KBM-7 (cell line): ENCODE measurements at places on chromosomes 11 and 22.

GRCh38 chr11:11082646-11083045, 224.8 kb upstream of the ZBED5 start:
- DNase-seq, result no peak

GRCh38 chr11:75200531-75200930, 40.0 kb upstream of the TPBGL start:
- no peak for DNase-seq

- DNase-seq, result no peak
Measured at GRCh38 chr22:41411021-41411851, 29.5 kb downstream of the TEF start.

GRCh38 chr11:134474070-134474860, 62.2 kb upstream of the B3GAT1 start:
- DNase-seq, result no peak

GRCh38 chr11:114078423-114078822, 18.9 kb downstream of the ZBTB16 start:
- DNase-seq, result no peak

- DNase-seq, result no peak
Measured at GRCh38 chr11:18578975-18579598, 9.4 kb downstream of the UEVLD start.

DNA sequence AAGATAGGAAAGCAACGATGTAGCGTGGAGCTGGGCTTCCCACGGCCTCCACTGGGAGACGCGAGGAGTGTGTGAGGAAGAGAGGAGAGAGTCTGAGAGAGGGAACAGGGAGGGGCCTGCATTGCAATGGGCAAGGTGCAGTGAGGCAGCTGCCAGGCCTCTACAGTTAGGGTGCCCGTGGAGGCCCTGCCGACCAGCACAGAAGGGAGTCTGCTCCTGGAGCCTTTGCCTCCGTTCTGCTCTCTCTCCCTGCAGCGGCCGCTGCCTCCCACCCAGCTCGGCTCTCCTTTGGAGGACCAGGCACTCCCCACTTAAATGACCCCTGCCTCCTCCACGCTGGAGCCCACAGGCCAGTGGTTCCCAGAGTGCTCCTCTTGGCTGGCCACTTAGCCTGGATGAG, 181.7 kb downstream of the EFCAB6 start:
- no peak for DNase-seq

GRCh38 chr11:19589567-19590260, 122.9 kb upstream of the NAV2 start:
- DNase-seq, result no peak

DNA sequence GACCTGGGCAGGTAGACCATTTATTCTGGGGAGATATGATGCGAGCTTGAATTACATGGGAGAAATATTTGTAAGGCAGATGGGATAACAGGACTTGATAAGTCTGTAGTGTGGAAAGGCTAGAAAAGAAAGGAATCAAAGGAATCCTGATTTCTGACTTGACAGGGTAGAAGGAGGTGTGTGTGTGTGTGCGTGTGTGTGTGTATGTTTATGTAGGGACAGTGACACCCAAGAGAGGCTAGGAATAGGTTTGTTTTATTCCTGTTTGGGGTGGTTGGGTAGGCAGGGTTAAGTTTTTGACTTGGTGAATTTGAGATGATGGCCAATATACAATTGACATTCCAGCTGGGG, 390 bp upstream of the HTATIP2 start:
- DNase-seq, result no peak

DNA sequence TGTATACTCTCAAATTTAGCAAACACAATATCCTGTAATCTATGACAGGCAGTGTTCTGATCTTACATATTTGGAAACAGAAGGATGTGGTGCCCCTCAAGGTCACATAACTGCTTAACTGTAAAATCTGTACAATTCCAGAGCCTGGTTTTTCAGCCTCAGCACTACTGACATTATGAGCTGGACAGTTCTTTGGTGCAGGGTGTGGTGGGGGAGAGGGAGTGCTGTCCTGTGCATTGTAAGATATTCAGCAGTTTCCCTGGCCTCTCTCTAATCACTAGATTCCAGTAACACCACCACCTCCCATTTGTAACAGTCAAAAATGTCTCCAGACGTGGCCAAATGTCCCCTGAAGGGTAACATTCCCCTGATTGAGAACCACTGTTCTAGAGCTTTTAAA, 1.8 kb upstream of the OR5B21 start:
- no peak for DNase-seq

GRCh38 chr11:6505577-6506240, 8.6 kb downstream of the DNHD1 start:
- DNase-seq, result peak; percentile 42

DNA sequence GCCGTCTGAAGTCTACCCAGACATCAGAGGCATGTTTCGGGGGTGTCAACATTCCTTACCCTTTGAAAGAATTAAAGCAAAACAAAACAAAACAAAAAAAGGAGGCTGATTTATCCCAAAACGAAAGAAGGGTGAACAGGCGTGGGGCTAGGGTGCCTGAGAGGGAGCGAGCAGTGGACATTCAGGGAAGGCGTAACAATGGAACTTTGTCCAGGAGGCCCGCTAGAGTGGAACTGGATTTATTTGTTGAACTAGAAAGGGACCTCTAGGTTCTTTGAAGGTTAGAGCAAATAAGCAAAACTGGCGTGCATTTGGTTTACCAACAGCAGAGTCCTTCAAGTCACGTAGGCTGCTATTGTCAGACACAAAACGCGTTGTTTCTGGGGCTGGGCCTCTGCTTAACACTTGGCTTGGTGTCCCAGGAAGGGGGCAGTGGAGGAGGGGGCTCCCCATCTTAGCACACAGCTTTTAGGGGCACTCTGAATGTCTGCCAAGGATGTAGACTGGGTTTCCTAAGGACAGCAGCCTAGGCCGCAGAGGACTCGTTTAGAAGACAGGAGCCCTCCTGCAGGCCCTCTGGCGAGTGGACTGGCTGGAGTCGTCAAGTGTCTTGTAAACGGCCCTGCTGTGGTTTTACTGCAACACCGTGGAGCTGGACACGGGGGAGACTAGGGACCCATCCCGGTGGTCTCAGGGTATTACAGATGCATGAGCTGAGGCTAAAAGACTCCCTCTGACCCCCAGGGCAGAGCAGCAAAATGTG, 203.7 kb upstream of the SORL1-AS1 start:
- no peak for DNase-seq

DNA sequence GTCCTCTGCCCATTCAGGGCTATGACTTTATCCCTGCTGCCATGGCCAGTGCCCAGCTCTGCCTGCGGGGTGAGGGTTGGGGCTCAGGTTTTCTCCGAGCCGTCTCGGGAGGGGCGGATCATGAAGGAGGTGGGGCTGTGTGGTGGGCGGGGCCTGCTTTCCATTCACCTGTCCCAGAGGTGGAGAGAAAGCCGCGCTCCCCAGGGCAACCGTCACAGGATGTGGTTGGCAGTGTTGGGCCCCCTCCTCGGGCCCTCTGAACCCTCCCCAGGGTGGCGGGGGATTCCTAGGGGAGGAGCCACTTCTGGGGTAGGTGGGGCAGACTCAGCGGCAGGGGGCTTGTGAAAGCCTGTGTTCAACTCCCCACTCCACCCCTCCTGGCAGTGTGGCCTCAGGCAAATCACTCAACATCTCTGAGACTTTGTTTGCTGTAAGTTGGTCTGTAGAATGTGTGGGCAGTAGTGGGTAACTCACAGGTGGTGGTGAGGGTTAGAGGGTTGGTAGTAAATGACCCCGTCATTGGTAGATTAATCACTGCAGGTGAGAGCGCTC, 50.3 kb downstream of the CD6 start:
- DNase-seq, result no peak

GRCh38 chr11:68839911-68840641, 1.6 kb downstream of the CPT1A start:
- DNase-seq, result peak; percentile 72

DNA sequence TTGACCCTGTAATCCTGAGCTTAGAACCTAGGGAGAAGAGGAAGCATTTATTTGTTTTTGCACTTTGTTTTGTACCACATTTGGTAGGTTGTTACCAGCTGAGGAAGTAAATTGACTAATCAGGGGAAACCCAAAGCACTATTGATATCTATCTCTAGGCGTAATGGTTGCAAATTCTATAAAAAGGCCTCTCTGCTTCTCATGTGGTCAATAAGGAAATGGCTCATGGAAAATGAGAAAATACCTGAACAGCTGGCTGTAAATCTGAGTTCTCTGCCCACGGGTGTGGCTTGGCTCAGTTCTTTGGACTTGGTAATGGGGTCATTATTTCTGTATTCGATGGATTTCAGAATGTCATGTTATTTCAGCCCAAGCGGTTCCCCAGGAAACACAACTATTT, 42.4 kb downstream of the BARX2 start:
- no peak for DNase-seq

DNA sequence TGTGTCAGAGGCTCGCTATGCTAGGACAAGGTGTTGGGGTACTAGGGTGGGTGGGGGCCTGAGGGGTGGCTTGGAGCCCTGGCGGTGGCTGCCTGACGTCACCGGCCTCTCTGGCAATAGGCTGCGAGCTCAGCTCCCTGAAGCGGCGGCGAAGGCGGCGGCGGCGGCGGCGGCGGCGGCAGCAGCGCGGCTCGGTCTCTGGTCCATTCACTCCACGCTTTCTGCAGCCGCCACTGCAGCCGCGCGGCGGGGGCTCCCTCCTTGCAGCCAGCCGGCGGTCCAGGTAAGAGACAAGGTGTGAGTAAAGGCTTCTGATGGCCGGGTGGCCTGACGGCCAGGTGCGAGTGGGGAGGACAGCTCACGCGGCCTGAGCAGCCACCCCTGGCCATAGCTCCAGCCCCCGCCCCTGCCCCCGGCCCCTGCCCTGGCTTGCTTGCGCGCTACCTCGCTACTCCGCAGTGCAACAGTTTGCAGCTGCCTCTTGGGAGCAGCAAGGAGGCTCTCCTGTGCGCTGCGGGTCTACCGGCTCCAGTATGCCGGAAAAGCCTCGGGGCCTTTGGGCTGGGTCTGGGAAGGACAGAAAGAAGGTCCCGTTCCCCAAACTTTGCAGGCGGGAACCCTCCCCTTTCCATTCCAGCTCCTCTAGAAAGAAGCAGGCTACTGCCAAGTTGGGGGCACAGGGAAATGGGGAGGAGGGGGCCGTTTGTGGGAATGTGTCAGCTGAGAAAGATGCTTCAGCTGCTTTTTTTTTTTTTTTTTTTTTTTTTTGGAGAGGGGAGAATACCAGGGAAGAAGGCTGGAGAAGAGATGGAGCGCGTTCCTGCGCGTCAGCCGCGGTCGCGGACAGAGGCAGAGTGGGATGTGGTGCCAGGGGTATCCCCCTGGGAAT, at the start of gene C11orf87:
Gene C11orf87 (plus strand): TSS at position 210 of the 889 bp plus-strand sequence. CDS start 1,444 bp downstream, outside the sequence.
- no peak for DNase-seq

- no peak for DNase-seq
Measured at GRCh38 chr11:28488336-28488735, 380.1 kb downstream of the METTL15 start.

DNA sequence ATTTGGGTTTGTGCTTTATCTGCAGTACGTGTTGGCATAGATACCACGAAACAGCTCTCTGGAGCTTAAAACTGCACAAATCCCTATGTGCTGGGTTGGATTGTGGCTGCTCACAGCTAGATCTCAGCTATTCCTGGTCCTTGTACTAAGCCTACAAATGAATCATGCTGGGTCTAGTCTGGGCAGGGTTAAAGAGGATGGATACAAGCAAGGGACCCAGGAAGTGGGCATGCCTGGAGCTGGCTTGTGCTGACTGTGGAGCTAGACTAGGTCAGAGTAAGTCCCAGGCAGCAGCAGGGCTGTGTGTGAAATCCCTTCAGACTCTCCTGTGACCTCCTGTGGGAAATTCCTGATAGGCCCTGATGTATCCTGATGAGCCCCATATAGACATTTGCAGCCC, 3.9 kb upstream of the E2F8 start:
- no peak for DNase-seq

- DNase-seq, result no peak
Measured at GRCh38 chr11:6427516-6427915, 8.6 kb upstream of the APBB1 start.

- no peak for DNase-seq
Measured at GRCh38 chr11:114569801-114570200, 10.1 kb upstream of the NXPE1 start.

- no peak for DNase-seq
Measured at GRCh38 chr22:46370584-46371291, 35.2 kb downstream of the TRMU start.

DNA sequence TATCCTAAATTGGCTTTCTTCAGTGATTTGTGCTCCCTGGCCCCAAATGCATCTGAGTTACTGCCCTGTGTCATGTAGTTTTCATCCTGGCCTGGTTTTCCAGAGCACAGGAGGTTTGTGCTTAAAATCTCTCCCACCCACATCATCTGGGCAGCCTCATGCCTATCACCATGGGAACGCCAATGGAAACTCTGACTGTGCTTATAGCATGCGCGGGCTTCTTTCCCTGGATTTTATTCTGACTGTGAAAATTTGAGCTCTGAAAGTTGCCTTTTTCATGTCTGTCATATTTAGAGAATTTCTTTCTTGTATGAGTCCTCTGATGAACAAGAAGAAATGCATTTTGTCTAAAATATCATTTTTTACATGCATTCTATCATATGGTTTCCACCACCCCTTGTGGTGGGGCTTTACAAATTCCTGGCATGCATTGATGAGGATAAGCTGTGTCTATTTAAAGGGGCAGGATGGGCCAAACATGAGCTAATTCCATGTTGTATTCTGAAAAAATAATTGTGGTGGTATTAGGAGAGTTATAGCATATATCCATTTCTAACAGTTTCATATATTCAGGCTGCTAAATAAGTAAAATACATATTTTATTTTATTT, 55.1 kb downstream of the IRAG1 start:
- no peak for DNase-seq

DNA sequence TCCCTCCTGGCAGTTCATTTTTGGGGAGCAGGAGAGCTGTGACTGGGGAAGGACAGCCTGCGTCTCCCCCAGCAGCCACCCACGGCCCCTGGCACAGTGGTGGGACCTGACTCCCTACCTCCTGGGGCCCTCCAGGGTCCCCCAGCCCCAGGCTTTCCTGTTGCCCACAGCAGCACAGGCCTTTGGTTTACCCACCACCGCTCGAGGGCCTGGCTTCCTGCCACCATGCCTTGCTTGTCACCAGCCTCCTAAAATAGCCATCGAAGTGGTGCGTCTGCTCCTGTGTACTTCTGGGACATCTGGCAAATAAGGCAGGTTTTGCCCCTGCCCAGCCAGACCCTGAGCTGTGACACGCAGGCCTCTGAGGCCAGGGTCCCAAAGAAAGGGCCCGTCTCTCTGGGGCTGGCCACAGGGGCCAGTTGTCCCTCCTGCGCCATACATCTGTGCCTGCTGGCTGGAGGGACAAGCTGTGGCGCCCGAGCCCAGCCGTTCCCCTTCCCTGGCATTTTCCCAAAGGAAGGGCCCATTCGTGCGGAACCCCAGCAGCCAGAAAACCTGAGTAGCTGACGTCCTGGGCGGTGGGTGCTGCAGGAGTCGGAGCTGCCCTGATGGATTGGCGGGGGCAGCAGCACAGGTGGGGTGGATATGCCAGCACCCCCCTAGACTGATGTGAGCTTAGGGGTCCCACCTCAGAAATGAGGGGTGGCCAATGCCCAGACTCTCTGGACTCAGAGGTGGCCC, 14.6 kb downstream of the PHLDA2 start:
- no peak for DNase-seq
